ENCODE measurements at places on chromosomes 13 and 19.

- DNase-seq: no peak
Measured at GRCh38 chr13:38713046-38713445, 26.2 kb downstream of the FREM2 start.

GRCh38 chr13:72648513-72649065, 78.8 kb downstream of the MZT1 start:
- no peak for DNase-seq

- DNase-seq: no peak
Measured at GRCh38 chr13:45051315-45051714, 62.0 kb downstream of the GPALPP1 start.

DNA sequence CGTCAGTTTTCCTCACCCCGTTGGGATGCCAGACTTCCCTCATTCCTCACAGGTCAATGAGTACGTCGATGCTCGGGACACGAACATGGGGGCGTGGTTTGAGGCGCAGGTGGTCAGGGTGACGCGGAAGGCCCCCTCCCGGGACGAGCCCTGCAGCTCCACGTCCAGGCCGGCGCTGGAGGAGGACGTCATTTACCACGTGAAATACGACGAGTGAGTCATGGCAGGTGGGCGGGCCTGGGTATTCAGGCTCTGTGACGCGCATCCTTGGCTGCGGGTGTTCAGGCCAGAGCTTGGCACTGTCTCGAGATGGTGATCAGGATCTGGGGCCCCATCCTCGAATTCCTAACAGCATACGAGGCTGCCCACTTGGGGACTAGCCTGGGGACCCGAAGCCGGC, 21.4 kb downstream of the UHRF1 start:
- DNase-seq: no peak

DNA sequence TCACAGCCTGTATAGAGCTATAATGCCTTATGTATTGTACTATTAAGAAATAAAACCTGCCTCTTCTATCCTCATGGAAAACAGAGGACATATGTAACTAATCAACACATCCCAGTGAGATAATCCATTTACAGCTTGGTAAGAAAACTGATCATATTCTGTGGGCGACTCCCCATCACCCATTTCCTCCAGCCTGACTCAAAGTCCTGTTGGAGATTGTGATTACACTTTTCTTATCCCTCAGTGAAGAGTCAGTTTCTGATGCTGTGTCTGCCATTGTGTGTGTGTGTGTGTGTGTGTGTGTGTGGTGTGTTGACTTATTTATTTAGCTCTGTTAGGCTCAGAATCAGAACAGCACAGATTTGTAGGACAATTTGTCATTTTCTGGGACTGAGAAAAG, 212.8 kb downstream of the FGF9 start:
- no peak for DNase-seq

- DNase-seq: no peak
Measured at GRCh38 chr19:42197375-42197817, 20.1 kb downstream of the DEDD2 start.

- peak; percentile 53 for DNase-seq
Measured at GRCh38 chr19:4115050-4115817, 8.7 kb downstream of the MAP2K2 start.

GRCh38 chr13:41847216-41847615, 113.7 kb downstream of the VWA8 start:
- DNase-seq: no peak

GRCh38 chr19:58563034-58563573, 4.7 kb upstream of the UBE2M start:
- DNase-seq: no peak

DNA sequence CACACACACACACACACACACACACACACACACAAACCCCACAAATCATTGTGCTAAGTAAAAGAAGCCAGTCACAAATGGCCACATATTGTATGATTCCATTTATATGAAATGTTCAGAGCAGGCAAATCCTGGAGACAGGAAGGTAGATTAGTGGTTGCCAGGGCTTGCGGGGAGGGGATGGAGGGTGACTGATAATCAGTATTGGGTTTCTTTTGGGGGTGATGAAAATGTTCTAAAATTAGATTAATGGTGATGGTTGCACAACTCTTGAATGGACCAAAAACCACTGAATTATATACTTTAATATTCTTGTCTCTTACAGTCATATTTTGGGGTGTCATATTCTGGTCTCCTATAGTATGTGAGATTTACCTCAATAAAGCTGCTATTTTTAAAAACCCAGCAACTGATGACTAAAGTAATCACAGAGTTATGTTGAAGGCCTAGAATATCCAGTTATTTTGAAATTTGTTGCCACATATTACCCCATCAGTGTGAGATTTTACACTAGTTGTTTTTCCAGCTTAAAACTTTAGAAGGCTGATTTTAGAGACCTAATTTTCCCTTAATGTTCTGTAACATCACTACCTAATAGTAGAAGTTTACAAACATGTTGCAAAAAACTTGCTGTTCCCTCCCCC, 20.3 kb downstream of the FLT1 start:
- no peak for DNase-seq

DNA sequence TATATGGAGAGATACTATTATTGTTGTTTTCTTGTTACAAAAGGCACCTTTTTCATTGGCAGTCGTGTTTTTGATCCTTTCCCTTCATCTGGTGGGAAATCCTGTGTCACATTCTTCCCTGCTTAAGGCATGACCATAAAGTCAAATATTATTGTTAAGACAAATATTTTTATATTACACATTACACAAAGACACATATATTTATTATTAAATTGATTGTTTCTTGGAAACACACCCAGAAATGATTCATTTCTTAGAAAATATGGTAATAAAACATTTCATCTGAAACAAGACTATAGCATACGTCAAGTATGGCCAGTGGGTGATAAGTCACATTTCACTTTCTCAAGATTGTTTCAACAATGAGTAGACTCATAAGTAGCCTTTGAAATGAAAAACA, 77.3 kb downstream of the KCTD12 start:
- no peak for DNase-seq

GRCh38 chr19:291561-292280, 518 bp upstream of the PLPP2 start:
- no peak for DNase-seq

GRCh38 chr19:18226956-18227780, 930 bp upstream of the PDE4C start:
- no peak for DNase-seq

GRCh38 chr19:55116859-55117662, at the start of gene PPP1R12C:
PPP1R12C (minus strand) TSS chr19:55117637; CDS start chr19:55117543, 94 bp downstream.
- no peak for DNase-seq

- DNase-seq: no peak
Measured at GRCh38 chr13:54357284-54357933, 1328.8 kb downstream of the OLFM4 start.

DNA sequence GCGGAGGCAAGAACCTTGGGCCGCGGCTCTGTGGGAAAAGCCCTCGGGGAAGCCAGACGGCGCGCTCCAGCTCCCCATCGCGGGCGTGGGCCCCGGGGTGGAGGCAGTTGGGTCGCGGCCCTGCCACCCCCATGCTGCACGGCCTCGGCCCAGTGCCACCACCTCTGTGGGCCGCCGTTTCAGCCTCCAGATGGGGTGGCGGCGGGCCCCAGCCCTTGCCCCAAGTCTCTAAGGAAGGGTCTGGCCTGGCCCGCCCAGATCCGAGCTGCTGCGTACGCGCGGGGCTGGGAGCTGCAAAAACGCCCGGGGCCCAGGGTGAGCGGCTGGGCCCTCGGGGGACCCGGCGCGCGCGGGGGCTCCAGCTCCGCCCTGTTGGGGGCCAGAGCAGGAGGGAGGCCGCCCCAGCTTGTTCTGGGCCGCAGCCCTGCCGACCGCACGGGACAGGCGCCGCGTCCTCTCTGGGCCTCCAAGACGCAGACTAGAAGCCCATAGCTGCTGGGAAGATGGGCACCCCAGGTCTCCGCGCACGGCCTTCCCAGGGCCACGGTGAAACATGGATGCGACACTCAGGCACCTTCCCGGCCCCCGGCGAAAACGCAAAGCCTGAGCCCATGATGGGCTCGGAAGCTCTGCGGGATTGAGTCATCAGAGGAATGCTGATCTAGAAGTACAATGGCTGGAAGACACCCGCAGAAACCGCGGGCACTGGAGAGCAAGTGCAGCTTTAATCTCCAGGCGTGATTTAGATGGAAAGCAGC, 110.1 kb downstream of the KCTD15 start:
- no peak for DNase-seq

- no peak for DNase-seq
Measured at GRCh38 chr19:40565910-40566495, 10.7 kb upstream of the SHKBP1 start.

GRCh38 chr19:55116232-55116858, 1.1 kb downstream of the PPP1R12C start:
- DNase-seq: peak; percentile 34

- no peak for DNase-seq
Measured at GRCh38 chr19:10473192-10473591, 30.0 kb downstream of the KEAP1 start.

GRCh38 chr13:50195045-50195444, 179.8 kb downstream of the KCNRG start:
- DNase-seq: no peak

GRCh38 chr19:850979-851335, 1.1 kb upstream of the ELANE start:
- no peak for DNase-seq

DNA sequence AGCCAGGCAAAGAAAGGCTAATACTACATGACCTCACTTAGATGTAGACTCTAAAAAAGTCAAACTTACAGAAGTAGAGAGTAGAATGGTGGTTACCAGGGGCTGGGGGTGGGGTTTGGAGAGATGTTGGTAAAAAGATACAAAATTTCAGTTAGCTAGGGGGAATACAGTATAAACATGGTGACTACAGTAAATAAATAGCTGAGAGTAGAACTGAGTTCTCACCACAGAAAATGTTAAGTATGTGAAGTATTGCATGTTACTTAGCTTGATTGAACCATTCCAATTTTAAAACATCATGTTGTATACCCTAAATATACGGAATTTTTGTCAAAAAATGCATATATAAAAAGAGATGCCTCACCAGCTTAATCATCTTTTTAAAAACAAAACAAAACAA, 67.5 kb upstream of the DOCK9 start:
- DNase-seq: no peak

Measured in effector CD4-positive, alpha-beta T cell (primary cell).